Neural crest cell (in vitro differentiated cells): ENCODE measurements at places on chromosomes 2 and 18.

GRCh38 chr2:215697003-215697402, 261.1 kb upstream of the FN1 start:
- DNase-seq, result no peak

DNA sequence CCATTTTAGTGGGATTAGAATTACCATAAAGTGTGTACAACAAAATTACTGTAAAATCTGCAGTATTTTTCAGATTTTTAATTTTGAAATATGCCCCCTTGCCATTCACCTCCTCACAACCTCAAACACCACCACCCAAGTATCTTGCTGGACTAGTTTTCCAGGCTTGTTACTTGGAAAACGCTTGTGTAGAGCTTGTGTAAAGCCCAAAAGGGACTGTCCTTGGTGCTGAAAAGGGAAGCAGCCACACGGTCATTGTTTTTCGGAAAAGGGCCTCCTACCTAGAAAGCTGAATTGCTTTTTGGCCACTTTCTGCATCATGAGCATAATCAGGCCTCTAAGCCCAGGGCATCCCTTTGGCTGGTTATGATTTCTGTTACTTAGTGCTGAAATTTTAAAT, 563.4 kb downstream of the LRRTM4 start:
- DNase-seq, result peak; percentile 4

GRCh38 chr2:241064008-241064801, 37.9 kb downstream of the MTERF4 start:
- no peak for DNase-seq

- DNase-seq, result no peak
These were observed 16.6 kb upstream of the STK17B start for GRCh38 chr2:196187898-196188458.

GRCh38 chr2:53989210-53989862, 18.5 kb upstream of the PSME4 start:
- DNase-seq, result no peak

DNA sequence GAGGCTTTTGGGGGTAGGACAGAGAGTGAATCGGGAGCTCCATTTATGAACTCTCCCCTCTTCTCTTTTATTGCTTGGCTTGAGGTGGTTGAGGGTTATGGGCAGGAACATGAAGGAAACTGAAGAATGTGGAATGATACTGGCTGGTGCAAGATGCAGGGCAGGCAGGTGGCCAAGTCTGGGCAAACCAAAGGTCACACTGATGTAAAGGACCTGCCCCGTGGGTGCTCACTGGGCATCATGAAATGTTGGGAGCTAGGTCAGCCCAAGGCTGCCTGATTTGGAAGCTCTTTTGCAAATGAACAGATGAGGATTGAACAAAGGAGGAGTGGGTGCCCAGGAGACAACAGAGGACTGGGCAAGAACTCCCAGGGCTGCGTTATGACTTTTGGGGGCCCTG, 328.9 kb downstream of the CLIP4 start:
- no peak for DNase-seq

DNA sequence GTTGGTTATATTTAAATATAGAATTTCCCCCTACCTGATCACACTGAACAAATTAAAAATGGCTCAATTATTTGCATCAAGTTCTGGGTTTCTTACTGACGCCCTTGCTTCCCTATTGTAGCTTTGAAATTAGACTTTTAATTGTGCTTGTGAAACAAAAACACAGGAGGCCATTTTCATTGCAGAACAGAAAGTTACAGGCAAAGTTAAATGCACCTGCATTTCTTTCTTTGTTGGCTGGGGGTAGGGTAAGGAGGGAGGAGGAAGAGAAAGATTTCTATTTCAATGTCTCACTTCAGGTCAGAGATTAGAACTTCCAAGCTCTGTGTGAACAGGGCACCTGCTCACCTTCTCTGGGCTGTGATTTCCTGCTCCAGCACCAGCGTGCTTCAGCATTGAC, 199.6 kb downstream of the BCL11A start:
- no peak for DNase-seq
